ENCODE measurements at places on chromosomes 7 and 10.
A peak's percentile ranks its signal among the peaks of the same experiment; 100 is the strongest.

DNA sequence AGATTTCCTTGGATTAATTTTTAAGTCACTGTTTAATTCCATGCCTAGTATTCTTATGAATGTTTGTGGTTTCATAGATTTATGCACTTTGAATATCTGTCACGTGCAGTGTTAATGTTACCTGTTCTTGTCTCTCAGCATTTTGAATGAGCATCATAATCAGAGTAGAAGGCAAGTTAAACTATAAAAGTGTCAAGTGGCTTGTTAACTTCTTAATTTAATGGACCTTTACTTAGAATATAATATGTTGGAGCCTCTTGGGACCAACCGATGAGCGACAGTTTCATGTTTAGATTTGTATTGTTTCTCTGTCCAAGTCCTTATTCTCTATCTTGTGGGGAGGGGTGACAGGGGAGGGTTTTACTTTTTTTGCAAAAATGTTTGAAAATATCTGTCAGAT lies 50.6 kb upstream of the MTURN start:
- no peak for DNase-seq

- DNase-seq: no peak
Observed at GRCh38 chr7:107659666-107660065, 962 bp upstream of the SLC26A4 start.

DNA sequence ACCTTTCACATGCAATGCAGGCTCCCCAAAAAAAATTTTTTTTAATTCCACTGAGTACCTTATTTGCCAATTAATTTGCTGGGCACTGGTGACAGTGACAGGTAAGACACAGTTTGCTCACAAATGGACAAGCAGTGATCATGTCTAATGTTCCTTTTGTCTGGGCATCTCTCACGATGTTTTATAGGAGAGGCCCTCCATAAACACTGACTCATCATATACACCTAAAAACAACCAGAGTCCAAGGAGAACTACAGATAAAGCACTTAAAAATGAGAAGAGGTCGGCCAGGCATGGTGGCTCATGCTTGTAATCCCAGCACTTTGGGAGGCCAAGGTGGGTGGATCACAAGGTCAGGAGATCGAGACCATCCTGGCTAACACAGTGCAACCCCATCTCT lies 105.1 kb downstream of the ATE1 start:
- DNase-seq: no peak

- peak; percentile 63 for DNase-seq
Observed at GRCh38 chr7:7639847-7640220, 718 bp upstream of the UMAD1 start.

GRCh38 chr10:105986486-105986885 lies 1178.0 kb downstream of the SORCS1 start:
- DNase-seq: no peak

DNA sequence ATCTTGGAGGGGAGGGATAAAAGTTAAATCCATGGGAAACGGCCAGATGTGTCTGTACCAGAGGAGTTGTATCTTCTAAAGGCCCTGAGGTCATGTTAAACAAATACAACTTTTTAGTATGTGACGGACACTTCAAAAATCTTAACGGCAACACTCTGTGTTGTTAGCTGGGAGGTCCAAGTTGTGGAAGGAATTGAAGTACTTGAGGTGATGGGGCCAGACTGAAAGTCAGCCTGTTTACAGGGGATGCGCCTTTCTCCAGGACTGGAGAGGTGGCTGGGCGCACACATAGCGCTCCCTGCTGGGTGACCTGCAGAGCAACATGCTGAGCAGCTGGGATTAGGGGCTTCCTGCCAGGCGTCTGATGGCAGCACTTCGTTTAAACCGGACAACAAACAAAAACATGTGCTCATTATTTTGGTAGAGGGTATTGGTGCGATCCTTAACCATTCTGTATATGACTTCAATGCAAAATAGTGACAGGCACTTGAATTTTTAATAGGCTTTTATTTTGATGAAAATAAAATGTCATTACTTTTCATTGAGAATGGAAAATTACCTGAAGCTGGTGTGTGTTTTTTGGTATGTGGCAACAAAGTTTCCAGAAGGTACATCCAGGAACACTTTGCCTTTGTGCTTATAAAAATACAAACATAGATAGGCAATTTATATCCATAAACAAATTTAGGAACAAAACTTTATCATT lies 198.2 kb downstream of the MLLT10 start:
- peak; percentile 35 for DNase-seq

DNA sequence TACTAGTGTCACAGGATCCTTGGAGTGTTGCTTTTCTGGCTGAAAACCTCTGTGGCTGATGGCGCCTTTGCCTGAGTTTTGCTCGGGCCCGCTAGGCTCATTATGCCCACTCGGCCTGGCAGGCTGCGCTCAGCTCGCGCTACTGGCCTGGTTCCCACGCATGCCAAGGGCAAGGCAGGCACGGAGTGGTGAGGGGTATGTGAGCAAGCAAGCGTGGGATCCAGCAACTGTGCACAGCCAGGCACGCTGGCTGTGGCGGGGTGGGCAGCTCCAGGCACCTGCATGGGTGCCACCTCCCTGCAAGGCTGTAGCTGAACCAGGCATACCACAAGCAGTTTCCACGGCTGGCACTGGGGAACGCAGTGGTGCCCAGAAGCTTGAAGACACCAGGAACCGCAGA lies 562.6 kb downstream of the GRM8 start:
- DNase-seq: no peak

DNA sequence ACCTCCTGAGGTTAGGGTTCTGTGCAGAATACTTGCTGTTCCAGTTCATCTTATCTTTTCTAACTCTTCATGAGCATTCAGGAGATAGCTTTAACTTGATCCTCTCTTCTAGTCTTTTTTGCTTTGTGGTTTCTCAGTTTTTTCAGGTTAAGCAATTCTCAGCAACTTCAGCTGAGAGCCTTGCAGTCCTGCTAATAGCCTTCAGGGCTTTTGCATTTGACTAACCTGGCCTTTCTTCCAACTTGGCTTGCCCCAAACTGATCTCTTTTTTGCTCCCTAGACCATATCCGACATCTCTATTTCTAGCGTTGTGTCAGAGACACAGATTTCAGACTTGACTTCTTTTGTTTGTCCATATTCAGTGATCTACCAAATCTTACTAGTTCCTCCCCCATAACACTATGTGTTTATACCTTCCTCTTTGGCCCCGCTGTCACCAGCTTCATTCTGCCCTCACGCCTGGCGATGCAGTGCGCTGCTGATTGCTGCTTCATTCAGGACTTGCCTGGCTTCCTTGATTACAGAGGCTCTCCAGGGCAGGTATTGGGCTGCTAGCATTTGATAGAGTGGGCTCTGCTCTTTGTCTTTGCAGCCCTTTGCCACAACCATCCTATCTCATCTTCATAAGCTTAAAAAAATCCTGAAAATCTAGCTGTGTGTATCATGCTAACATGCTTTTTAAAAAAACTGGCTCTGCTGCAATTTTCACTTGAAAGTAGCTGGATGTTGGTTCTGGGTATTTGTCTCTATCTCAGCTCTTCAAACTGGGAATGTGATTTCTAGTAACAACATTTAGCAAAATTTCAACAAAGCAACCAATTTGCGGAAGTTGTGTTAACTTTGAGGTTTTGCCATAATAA lies 9.6 kb downstream of the CUL1 start:
- DNase-seq: no peak

GRCh38 chr7:29458933-29459332 lies 104.7 kb upstream of the PRR15 start:
- no peak for DNase-seq

DNA sequence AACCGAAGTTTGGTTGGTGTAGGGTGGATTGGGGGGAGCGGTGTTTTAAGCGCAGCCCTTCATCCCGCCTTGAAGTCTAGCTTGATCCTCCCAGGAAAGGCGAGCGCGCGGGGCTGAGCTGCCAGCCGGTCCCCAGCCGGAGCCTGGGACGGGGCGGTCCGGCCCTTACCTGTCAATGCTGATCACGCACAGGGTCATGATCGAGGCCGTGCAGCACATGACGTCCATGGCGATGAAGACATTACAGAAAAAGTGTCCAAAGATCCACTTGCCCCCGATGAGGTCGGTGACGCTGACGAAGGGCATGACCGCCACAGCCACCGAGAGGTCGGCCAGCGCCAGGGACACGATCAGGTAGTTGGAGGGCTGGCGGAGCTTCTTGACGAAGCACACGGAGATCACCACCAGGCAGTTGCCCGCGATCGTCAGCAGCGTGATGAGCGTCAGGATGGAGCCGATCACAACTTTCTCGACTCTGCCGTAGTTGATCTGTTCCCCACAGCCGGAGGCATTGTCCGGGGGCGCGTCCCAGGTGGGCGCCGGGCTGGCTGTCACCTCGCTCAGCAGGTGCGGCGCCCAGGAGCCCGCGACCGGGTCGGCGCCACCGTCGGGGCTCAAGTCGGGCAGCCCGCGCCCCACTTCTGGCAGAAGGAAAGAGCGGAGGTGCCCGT lies 740 bp downstream of the HTR7 start:
- no peak for DNase-seq

DNA sequence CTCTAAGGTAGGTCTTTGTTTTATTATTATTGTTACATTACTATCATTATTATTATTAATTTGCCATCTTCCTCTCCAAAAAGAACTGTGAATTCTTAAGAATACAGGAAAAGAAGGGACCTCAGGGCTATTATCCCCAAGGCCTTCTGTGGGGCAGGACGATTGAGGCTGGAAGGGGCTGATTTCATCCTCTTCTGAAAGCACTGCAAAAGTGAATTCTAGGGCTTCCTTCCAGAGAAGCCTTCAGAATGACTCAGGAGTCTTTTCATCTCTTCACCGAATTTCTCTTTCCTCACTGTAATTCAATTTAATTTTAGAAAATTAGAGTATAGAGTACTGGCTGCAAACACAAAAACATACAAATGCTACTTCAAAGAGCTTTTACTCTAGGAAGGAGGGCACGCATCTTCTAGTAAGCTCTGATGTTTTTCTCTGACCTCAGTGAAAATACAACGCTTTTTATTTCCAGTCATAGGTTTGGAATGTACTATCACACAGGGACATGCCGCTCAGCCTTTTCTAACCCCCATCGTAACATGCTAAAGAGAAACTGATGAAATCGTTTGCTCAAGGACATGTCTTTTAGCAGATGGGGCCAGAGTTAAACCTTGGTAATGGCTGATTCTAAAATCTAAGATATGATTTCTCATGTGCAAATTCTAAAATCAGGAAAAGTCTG lies 280.2 kb upstream of the PITRM1 start:
- DNase-seq: no peak

DNA sequence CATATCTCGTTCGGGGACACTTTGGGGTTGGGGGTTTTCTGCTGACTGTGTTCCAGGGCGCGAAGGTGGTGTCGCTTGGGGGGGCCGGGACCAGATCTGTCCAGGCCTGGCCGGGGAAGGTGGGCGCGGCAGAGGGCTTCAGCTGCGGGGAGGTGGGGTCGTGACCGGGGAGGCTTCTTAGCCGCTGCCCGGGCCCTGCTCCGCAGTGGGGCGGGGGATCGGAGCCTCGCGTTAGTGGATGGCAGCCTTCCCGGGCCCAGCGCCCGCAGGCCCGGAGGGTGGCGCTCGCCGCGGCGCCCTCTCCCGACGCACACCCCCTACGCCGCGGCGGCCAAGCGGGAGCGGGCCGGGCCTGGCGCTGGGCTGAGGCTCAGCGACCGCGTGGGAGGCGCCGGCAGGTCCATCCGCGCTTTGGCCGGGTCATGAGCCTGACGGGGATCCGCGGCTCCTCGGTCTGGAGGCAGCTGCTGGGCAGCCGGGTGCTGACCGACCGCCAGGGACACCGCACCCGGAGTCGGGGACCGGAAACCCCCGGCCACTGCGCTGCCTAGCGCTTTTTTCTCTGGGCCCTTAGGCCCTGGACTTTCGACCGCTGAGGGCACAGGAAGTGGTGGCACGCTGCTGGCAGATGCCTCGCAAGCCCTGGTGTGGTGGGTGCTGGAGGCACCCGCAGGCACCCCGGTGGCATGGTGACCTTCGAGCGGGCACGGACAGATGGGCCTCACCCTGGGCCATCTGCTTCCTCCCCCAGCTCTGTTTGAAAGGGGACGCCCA lies 1.2 kb downstream of the AGAP3 start:
- peak; percentile 51 for DNase-seq

- no peak for DNase-seq
Observed at GRCh38 chr10:78808286-78808685, 260.5 kb upstream of the ZMIZ1 start.

- DNase-seq: no peak
Observed at GRCh38 chr10:110488940-110489339, 8.8 kb upstream of the DUSP5 start.

- no peak for DNase-seq
Observed at GRCh38 chr10:126972635-126973414, 67.6 kb downstream of the DOCK1 start.

GRCh38 chr10:5583525-5584175 lies 58.9 kb downstream of the CALML3 start:
- DNase-seq: peak; percentile 11

Data from CD4-positive, alpha-beta T cell treated with Interleukin-1 beta for 1 hour (primary cell).